Central memory CD8-positive, alpha-beta T cell (primary cell): ENCODE measurements at places on chromosomes 5 and 9.

- H3K36me3 ChIP-seq, result peaks cover 3% of the 10 kb centered on the region
- no peak overlapping the region for H3K4me3 ChIP-seq
- H3K27ac ChIP-seq, result no peak overlapping the region
Measured at GRCh38 chr9:3458806-3459475, 66.9 kb downstream of the RFX3 start.

GRCh38 chr9:131098391-131099101 lies 2.2 kb downstream of the AIF1L start:
- no peaks in the 10 kb centered on the region for H3K36me3 ChIP-seq
- peaks cover 44% of the 10 kb centered on the region for H3K27me3 ChIP-seq
- H3K4me1 ChIP-seq, result peaks cover 5% of the 10 kb centered on the region
- no peak for DNase-seq
- no peak overlapping the region for H3K4me3 ChIP-seq

DNA sequence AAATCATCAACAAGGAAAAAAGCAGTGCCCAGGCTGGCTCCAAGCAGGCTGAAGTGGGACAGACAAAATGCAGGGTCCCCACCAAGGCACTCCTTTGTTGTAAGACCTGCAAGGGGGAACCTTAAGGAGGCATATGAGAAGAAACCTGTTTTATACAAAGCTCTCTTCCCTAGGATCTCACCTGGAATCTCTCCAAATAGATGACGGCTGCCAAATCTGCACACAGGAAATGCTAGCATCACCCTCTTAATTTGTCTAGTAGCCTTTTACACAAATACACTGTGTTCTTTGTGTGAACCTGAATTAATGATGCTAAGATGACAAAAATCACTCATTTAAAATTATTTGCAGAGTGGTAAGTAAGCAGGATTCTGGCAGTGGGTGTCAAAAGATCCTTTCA lies 280.2 kb downstream of the SPOCK1 start:
- DNase-seq, result no peak
- no peak overlapping the region for H3K27ac ChIP-seq
- H3K27me3 ChIP-seq, result peaks cover 20% of the 10 kb centered on the region
- H3K36me3 ChIP-seq, result peaks cover 5% of the 10 kb centered on the region
- H3K4me1 ChIP-seq, result no peaks in the 10 kb centered on the region

DNA sequence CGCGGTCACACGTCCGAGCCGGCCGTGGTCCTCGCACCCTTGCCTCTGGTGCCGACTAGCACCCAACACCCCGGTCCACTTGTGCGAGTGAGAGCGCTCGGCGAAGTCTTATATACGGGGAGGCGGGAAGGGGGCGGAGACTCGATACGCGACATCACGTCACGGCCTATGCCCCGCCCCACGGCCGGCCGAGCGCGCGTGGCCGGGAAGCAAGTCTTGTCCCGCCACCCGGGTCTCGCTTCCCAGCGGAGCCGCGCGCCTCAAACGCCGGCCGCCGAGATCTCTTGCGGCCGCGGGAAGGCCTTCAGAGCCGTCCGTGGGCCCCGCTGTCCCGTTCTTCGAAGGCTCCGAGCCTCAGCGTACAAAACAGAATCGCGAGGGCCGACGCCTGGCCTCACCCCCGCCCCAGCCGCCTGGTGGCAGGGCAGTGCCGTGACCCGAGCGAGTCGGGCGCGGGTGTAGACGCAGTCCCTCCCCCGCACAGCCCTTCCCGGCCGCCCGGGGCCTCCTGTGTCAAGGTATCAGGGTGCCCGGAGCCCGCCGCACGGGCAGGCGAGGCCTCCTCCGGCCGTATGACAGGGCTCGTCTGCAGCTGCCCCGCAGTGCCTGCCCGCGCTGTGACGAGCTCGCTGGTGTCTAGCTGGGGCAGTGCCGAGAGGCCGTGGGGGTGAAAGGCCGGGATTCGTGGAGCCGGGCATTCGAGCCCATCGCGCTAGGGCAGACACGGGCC lies at the start of gene PLK2:
Gene PLK2 (minus strand): TSS at position 85 of the 730 bp plus-strand sequence. CDS start 127 bp downstream, outside the sequence.
- H3K4me3 ChIP-seq, result peak within 1 kb of the TSS; percentile 76
- H3K27me3 ChIP-seq, result peaks cover 28% of the 10 kb centered on the region
- DNase-seq, result peak; percentile 81
- H3K4me1 ChIP-seq, result peaks cover 14% of the 10 kb centered on the region

DNA sequence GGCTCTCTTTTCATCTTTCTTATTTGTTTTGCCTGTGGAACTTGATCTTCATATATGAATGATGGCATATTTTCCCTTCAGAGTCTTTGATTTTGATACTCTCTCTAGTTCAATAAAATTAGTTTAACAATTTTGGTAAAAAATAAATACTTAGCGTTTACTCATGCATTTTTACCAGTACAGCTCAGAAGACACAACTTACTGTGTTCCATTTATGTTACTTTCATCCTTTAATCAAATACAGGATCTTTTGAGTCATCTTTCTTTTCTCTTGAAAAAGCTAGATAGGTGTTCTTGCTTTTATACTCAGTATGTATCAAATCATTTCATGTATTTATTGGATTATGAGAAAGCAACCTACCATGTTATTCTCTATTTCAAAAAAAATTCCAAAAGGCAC lies 47.1 kb upstream of the RICTOR start:
- peaks cover 15% of the 10 kb centered on the region for H3K4me1 ChIP-seq
- H3K27me3 ChIP-seq, result no peaks in the 10 kb centered on the region
- H3K27ac ChIP-seq, result peak overlapping the region; percentile 25
- no peak for DNase-seq
- peaks cover 69% of the 10 kb centered on the region for H3K36me3 ChIP-seq

- no peak overlapping the region for H3K4me3 ChIP-seq
- H3K27ac ChIP-seq, result no peak overlapping the region
- no peak for DNase-seq
- H3K4me1 ChIP-seq, result peaks cover 10% of the 10 kb centered on the region
Measured at GRCh38 chr5:119409235-119409815, 43.0 kb upstream of the HSD17B4 start.

DNA sequence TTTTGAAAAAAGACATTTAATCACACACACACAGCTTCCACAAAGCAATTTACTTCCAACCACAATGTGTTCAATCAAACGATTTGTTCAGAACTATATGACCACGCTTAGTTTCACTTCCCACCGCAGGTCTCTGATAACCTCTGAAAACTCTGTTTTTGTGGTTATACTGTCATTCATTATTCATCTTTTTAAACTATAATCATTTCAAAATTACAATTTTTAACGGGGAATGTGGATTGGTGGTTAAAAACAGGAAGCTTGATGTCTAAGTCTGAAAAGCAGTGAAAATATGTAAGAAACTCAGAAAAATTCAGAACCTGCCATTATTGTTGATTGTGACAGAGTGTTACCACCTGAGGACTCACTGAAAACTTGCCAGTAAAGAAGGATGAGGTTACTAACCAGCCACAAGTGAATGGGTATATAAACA lies 12.7 kb upstream of the TMEM174 start:
- DNase-seq, result peak; percentile 23
- H3K36me3 ChIP-seq, result peaks cover 4% of the 10 kb centered on the region

DNA sequence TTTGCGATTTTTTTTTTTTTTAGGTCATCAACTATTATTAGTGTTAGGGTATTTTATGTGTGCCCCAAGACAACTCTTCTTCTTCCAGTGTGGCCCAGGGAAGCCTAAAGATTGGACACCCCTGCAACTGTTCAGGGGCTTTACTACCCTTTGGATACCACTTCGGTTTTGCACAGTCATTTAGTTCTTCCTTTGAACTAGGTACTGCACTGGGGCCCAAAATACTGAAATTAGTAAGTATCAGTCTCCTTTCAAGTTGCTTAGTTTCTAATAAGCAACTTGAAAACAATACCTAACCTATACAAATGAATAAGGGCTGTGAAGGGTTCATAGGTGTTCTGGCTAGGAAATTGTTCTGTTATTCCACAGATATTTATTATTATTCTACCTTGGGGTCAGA lies 45.3 kb downstream of the CWC27 start:
- H3K27ac ChIP-seq, result no peak overlapping the region
- no peak overlapping the region for H3K4me3 ChIP-seq
- H3K4me1 ChIP-seq, result no peaks in the 10 kb centered on the region
- H3K36me3 ChIP-seq, result peaks cover 2% of the 10 kb centered on the region

- H3K27me3 ChIP-seq, result peaks cover 24% of the 10 kb centered on the region
- no peak overlapping the region for H3K4me3 ChIP-seq
- DNase-seq, result no peak
- H3K4me1 ChIP-seq, result no peaks in the 10 kb centered on the region
Measured at GRCh38 chr9:70091103-70091502, 47.5 kb downstream of the MAMDC2 start.

GRCh38 chr5:154254896-154255295 lies 64.4 kb downstream of the GALNT10 start:
- peaks cover 38% of the 10 kb centered on the region for H3K4me1 ChIP-seq
- DNase-seq, result no peak
- H3K36me3 ChIP-seq, result peaks cover 3% of the 10 kb centered on the region
- no peak overlapping the region for H3K27ac ChIP-seq
- no peaks in the 10 kb centered on the region for H3K27me3 ChIP-seq

DNA sequence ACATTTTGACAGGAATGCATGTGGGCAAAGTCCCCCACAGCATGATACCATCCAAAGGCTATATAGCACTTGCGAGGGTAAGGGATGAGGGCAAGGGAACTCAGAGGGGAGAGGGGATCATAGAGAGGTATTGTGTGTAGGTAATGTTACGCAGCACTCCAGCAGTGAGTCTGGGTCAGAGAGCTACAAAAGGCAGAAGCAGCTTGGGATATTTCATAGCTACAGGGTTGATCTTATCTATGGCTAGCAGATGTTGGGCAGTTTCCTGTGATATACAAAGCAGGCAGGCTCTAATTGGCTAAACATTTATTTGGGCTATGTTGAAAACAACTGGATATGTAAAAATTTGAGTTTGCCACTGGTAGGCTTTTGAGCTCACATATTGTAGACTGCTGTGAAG lies 17.8 kb upstream of the SLCO4C1 start:
- no peaks in the 10 kb centered on the region for H3K4me1 ChIP-seq
- no peak for DNase-seq
- H3K36me3 ChIP-seq, result peaks cover 1% of the 10 kb centered on the region
- no peaks in the 10 kb centered on the region for H3K27me3 ChIP-seq

GRCh38 chr9:30970812-30971211 lies 1413.6 kb upstream of the ACO1 start:
- no peak overlapping the region for H3K27ac ChIP-seq
- DNase-seq, result no peak
- H3K4me1 ChIP-seq, result no peaks in the 10 kb centered on the region

- H3K27me3 ChIP-seq, result no peaks in the 10 kb centered on the region
- no peak overlapping the region for H3K4me3 ChIP-seq
- peaks cover 5% of the 10 kb centered on the region for H3K36me3 ChIP-seq
- no peak overlapping the region for H3K27ac ChIP-seq
Measured at GRCh38 chr9:129093602-129094386, 12.9 kb downstream of the DOLPP1 start.

DNA sequence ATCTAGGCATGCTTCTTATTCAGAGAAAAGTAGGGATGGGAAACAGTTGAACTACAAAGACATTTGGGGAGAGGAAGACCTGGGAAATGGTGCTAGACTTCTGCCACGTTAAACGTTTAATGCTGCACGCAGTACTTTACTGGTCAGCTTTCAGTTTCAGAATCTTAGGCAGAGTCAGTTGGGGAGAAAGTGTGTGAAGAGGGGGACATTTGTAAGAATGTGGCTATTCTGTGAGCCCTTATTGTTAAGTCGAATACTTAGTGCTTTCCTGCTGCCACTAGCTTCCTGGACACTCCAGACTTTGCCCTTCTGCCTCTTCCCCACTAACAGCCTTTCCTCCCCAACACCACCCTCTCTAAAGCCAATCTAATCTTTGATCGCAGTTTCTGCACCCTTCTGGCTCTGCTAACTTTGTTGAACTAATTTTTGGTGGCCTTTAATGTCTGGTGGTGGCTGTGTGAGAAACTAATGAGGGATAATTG lies 6.1 kb downstream of the CYSTM1 start:
- peaks cover 2% of the 10 kb centered on the region for H3K36me3 ChIP-seq
- H3K4me1 ChIP-seq, result peaks cover 1% of the 10 kb centered on the region
- no peak overlapping the region for H3K4me3 ChIP-seq
- no peak for DNase-seq
- H3K27me3 ChIP-seq, result peaks cover under 1% of the 10 kb centered on the region
- peak overlapping the region; percentile 32 for H3K27ac ChIP-seq

GRCh38 chr5:178478370-178478769 lies 111.8 kb downstream of the COL23A1 start:
- no peak overlapping the region for H3K27ac ChIP-seq
- no peak for DNase-seq
- H3K4me3 ChIP-seq, result no peak overlapping the region
- H3K27me3 ChIP-seq, result peaks cover 44% of the 10 kb centered on the region

DNA sequence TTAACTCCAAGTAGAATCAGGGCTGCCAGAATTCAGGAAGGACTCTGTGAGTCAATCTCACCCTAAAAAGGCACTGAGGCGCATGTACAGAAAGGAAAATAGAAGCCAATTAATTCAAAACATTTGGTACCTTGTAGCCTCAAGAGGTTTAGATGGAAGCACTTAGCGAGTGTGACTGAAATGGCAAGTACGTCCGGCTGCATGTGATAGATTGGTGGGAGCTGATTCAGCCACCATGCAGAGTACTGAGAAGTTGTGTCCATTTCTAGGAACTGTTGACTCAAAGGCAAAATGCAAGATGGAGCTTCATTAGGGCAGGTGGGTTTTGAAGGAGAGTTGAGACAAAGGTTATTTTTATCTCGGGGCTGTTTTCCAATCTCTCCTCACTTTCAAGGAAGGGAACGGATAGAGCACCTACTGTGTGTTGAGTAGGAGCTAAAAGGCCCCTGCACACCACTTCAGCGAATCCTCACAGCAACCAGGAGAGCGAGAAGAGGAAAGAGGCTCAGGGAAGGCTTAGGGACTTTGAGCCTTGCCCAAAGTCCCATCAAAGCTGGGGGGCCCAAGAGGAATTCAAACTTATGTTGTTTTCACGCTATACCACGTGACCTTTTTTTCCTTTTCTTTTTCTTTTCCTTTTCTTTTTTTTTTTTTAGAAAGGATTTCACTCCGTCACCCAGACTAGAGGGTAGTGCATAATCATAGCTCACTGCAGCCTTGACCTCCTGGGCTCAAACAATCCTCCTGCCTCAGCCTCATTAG lies 34.6 kb upstream of the CPEB4 start:
- H3K27ac ChIP-seq, result no peak overlapping the region
- peaks cover 5% of the 10 kb centered on the region for H3K36me3 ChIP-seq
- H3K27me3 ChIP-seq, result peaks cover 35% of the 10 kb centered on the region
- DNase-seq, result no peak

GRCh38 chr9:102841376-102841775 lies 153.8 kb upstream of the CYLC2 start:
- H3K27ac ChIP-seq, result no peak overlapping the region
- no peak for DNase-seq
- H3K27me3 ChIP-seq, result no peaks in the 10 kb centered on the region
- H3K36me3 ChIP-seq, result peaks cover 3% of the 10 kb centered on the region
- no peak overlapping the region for H3K4me3 ChIP-seq

DNA sequence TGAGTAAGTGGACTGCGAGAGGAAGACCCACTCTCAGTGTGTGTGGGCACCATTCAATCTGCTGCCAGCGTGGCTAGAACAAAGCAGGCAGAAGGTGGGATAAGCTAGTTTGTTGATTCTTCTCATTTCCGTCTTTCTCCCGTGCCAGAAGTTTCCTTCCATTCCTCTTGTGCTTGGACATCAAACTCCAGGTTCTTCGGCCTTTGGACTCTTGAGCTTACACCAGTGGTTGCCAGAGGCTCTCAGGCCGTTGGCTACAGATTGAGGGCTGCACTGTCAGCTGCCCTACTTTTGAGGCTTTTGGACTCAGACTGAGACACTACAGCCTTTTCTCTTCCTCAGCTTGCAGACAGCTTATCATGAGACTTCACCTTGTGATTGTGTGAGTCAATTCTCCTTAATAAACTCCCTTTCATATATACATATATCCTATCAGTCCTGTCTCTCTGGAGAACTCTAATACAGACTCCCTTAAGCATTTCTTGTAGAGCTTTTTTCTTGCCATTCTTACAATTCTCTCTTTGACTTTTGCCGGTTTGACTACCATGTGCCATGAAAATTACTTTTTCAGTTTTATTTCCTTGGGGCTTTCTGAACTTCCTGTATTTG lies 494.9 kb downstream of the PRR16 start:
- no peaks in the 10 kb centered on the region for H3K36me3 ChIP-seq
- H3K27ac ChIP-seq, result no peak overlapping the region
- H3K4me3 ChIP-seq, result no peak overlapping the region
- no peaks in the 10 kb centered on the region for H3K27me3 ChIP-seq
- no peaks in the 10 kb centered on the region for H3K4me1 ChIP-seq
